ENCODE measurements at places on chromosomes 1 and 21.

- no peak for DNase-seq
Observed at GRCh38 chr1:245986404-245987218, 520.5 kb downstream of the SMYD3 start.

GRCh38 chr1:21634806-21635535 lies 34.2 kb downstream of the RAP1GAP start:
- DNase-seq = no peak

DNA sequence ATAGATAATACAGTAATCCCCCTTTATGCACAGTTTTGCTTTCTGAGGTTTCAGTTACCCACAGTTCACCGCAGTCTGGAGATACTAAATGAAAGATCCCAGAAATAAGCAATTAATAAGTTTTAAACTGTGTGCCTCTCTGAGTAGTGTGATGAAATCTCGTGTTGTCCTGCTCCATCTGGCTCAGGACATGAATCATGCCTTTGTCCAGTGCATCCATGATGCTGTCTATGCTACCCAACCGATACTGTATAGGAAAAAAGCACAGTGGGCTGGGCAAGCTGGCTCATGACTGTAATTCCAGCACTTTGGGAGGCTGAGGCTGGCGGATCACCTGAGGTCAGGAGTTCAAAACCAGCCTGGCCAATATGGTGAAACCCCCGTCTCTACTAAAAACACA lies 85.0 kb upstream of the SLC2A1 start:
- DNase-seq = no peak

DNA sequence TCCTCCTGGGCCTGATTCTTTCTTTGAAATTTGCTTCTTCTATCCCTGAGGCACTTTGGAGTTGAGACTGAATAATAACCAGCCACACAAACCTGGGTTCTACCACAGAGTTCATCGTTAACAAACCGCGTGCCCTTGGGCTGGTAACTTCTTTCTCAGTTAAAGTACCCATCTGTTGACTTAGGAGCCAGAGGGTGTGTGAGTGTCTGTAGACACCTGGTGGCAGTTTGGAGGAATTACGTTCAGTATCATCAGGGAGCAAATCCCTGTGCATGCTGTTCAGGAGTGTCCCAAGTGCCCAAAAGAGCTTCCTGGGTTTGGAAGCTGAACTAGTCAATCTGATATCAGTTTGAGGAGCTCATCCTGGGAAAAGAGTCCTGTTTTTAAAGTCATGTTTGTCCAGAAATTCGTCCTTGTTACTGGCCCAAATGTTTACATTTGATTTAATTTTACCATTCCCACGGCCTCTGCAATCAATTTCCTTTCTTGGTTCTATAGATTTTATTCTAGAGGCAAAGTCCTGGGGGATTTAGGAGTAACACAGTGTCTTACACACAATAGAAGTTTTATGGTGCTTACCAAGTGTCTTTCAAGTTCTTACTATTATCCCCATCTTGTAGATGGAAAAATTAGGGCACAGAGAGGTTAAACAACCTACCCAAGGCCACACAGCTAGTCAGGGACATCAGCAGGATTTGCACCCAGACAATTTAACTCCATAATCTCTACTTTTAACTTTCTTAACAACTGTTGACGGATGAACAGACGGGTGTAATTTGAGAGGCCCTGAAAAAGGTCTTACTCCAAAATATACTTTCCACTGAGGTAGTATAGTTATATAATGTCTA lies 26.7 kb upstream of the RPTN start:
- DNase-seq = peak; percentile 21

- DNase-seq = peak; percentile 2
Observed at GRCh38 chr1:110235181-110235833, 25.2 kb downstream of the KCNC4 start.

DNA sequence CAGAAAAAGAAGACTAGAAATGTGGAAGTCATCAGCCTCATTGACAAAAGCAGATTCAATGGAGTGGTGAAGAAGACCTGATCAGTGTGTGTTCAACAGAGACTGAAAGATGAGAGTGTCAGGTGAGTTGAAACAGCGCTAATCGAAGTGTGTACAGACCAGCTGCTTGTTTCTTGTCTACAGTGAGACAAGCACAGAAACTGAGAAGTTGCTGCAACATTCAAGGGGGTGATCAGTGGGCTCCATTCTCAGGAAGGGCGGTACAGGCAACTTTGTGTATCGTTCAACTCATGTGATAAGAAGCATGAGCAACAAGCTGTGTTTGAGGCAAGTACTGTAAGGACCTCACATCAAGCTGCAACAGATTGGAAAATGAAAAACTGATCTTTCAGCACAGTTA lies 19.4 kb downstream of the DSCAM start:
- no peak for DNase-seq

- peak; percentile 43 for DNase-seq
Observed at GRCh38 chr1:204829133-204829825, 41.4 kb upstream of the NFASC start.

DNA sequence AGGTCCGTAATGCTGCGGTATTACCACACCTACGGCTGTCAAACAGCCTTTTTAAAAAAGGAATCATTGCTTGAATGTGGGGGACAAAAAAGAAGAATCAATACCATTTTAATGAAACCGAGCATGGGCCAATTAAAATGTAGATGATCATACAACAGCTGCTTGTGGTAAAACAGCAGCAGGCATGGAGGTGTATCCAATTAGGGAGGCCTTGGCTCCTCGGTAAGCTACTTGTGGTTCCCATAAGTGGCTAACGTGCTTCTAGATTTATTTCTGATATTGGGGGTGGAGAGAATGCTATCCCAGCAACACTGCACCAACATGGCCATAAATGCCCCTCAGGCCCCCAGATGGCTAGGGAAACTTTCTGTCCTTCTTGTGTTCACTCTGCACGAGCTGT lies 1.8 kb downstream of the PTPN14 start:
- no peak for DNase-seq

DNA sequence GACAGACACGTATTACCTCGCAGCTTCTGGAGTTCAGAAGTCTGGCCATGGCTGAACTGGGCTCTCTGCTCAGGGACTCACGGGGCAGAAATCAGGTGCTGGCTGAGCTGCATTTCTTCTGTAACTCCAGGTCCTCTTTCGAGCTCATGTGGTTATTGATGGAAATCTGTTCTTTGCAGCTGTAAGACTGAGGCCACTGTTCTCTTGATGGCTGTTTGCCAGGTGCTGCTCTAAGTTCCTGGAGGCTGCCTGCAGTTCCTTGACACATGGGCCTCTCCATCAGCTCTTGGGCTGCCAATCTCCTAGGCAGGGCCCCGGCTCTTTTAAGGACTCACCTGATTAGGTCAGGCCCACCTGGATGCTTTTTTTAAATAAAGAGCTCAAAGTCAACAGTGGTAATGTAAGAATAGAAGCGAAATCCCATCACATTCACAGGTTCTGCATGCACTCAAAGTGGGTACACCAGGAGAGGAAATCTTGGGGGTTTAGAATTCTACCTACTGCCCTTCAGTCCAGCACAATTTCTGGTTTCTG lies 139.1 kb downstream of the KAZN start:
- no peak for DNase-seq

GRCh38 chr1:50066806-50067205 lies 41.9 kb upstream of the ELAVL4 start:
- no peak for DNase-seq

All from midbrain (tissue), 1 donor.